ENCODE measurements at places on chromosomes 7 and 10.

- no peak for DNase-seq
Observed at GRCh38 chr10:4351723-4352413, 474.1 kb upstream of the AKR1E2 start.

DNA sequence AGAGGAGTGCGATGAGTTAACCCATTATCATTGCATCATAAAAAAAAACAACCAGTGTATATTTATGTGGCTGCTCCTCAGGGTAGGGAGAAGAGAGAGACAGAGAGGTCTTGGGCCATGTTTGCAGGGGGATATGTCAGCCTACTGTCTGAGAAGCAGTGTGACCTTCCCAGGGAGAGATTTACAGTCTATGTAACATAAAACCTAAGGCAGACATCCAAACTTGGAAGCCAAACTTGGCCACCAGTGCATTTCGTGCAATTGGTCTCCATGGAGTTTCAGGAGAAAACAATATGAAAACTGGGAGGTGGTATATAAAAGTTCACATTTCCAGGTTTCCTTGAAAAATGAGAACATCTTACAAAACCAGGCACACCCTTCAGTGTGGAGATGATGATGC, 85.9 kb upstream of the CXCL12 start:
- DNase-seq: no peak

DNA sequence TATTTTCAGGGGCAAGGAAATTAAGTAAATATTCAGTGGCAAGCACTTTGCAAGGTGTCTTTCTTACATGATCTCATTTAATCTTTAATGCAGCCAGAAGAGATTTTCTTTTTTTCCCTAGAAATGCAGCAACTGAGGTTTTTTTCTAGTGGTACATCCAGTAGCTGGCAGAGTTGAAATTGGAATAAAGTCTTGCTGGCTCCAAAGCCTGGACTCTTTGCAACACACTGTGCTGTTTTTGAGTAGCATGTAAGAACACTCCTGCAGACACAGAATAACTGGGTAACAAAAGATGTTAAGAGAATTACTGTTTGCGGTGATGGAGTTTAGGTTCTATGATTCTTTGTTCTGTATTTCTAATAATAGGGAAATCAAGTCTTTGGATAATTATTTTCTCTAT, 123.6 kb downstream of the PON1 start:
- DNase-seq: no peak

DNA sequence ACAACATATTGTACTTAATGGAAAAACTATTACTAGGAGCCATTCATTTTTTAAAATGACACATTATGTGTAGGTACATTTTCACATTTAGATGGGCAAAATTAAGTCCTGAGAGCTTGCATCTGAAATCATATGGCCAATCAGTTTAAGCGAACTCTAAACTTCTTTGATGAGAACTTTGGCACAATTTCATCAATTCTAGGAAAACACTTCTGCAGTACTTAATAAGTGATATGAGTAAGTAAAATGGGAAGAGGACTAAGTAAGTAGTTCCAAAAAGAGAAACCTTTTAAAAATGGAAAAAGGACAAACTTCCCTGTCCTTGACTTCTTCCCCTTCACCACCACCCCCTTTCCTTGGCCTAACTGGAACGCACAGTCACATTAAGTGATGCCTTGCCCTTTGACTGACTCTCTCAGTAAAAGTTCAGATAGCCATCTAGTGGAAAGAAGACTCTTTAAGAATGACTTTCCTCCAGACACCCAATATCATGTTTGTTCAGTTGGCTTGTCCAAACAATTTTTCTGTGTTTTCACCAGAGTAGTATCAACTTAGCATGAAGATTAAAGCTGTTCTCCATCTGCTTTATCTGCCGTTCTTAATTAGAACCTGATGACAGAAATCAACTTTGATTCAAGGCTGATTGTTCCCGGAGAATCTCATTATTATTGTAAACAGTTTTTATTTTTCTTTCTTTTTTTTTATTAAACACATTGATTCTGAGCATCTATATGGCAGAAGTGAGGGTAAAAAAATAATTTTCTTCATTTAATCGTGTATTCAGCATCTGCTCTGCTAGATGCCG, 45.1 kb downstream of the CNNM2 start:
- no peak for DNase-seq

DNA sequence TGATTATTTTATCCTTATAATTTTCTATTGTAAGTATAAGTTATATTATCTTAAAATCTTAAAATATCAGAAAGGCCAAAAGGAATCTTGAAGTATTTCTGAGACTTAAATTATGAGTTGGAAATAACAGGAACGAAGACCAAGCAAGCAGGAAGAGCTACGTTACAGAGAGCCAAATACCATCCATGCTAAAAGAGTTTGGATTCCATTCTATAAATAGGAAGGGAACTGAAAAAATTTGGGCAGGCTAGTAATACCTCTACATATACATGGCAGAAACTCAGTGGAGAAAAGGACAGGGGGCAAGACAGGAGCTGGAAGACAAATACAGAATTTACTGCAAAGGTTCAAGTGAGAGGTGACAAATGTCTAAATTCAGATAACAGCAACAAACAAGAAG, 16.7 kb downstream of the ITGB1 start:
- no peak for DNase-seq

GRCh38 chr10:32199714-32200394, 143.6 kb upstream of the KIF5B start:
- no peak for DNase-seq

All from foreskin keratinocyte (primary cell).